ENCODE measurements at places on chromosomes 7 and 10. TPM values are rescaled to one million over a fixed set of nuclear protein-coding genes. Genes with fewer than 3 reads are reported as not detected.

- no peaks in the 10 kb centered on the region for H3K4me1 ChIP-seq
- no peaks in the 10 kb centered on the region for H3K36me3 ChIP-seq
- H3K27ac ChIP-seq, result no peak overlapping the region
- H3K4me3 ChIP-seq, result no peak overlapping the region
These were observed 264.6 kb downstream of the DGKB start for GRCh38 chr7:14637968-14638367.

The PPA1 gene
- total RNA-seq, result 199 TPM

DNA sequence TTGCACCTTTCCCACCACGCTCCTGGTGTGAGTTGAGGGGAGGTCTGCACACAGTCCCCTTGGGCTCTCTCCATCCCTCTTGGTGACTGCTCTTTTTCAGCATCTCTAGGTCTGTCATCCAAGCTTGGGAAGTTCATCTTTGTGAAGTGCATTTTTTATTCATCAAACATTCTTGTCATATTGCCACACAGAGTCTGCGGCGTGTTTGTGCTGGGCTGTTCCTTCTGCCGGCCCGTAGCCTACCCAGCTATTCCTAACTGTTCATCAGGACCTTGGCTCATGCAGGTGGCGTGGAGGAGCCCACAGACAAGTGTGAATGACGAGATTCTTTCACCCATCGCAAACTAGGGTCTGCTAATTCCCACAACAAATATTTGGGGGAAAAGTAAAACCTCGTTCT lies 164.8 kb downstream of the RTKN2 start:
- H3K36me3 ChIP-seq, result no peaks in the 10 kb centered on the region
- no peaks in the 10 kb centered on the region for H3K27me3 ChIP-seq
- DNase-seq, result no peak

The OPALIN gene
- total RNA-seq, result not detected

GRCh38 chr10:69673521-69673920 lies 43.5 kb downstream of the FAM241B start:
- peaks cover 25% of the 10 kb centered on the region for H3K27me3 ChIP-seq
- no peaks in the 10 kb centered on the region for H3K36me3 ChIP-seq
- DNase-seq, result no peak
- no peak overlapping the region for H3K27ac ChIP-seq
- no peak overlapping the region for H3K4me3 ChIP-seq

DNA sequence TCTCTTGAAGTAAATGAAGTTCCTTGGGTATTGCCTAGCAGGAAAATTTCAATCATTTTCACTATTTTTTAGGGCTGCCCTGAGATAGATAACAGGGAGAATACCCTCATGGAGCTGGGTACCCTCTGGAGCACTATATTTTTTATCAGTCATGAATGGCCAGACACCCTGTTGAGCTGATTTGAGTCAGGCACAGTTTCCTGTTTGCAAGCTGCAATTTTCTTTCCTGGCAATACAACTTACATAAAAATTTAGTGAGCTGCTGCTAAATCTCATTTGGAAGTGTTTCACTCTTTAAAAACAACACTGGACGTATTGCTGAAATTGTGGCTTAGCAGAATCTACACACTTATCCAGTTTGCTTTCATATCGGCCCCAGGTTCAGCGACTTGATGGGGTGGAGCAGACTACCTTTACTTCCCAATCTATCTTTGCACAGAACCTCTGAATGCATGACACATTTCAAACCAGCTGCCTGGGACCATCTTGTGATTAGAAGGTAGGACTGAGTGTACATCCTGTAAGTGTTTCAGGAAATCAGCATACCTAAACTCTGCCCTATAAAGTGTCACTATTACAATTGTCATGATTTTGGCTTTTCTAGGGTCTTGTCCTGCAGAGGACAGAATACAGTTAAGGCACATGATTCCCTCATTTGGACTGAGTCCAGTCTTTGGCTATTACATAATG lies 125.7 kb upstream of the FAM3C start:
- DNase-seq, result no peak
- peaks cover 23% of the 10 kb centered on the region for H3K4me1 ChIP-seq
- H3K27me3 ChIP-seq, result no peaks in the 10 kb centered on the region
- H3K27ac ChIP-seq, result no peak overlapping the region

- H3K4me3 ChIP-seq, result no peak overlapping the region
- H3K36me3 ChIP-seq, result no peaks in the 10 kb centered on the region
- no peak for DNase-seq
These were observed 120.8 kb upstream of the PDLIM1 start for GRCh38 chr10:95411635-95412034.

DNA sequence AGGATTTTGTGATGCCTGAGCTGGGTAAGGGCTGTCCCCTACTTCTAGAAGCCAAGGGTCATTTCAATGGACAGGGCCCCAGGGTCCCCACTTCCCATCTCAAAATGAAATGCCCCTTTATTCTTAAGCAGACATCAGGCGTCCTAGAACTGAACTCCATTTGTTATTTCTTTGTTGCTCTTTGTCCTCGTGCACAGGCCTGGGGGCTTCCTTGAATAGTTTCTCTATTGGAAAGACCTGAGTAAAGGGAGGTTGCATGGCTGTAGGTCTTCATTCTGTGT lies 311.4 kb upstream of the ZNF32 start:
- no peak for DNase-seq
- no peaks in the 10 kb centered on the region for H3K27me3 ChIP-seq
- no peaks in the 10 kb centered on the region for H3K36me3 ChIP-seq
- no peak overlapping the region for H3K27ac ChIP-seq

DNA sequence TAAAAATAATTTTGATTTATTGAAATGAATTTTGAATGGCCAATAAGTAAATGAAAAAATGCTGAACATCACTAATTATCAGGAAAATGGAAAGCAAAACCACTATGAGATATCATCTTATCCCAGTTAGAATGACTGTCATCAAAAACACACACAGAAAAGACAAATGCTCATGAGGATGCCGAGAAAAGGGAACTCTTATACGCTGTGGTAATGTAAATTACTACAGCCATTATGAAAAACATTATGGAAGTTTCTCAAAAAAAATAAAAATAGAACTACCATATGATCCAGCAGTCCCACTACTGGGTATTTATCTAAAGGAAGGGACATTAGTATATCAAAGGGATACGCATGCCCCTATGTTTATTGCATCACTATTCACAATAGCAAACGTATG lies 15.8 kb downstream of the SCIN start:
- H3K27me3 ChIP-seq, result 0 out of 2 replicates have a peak, but pooled peaks cover 4% of the 10 kb centered on the region
- no peak for DNase-seq
- no peak overlapping the region for H3K4me3 ChIP-seq
- H3K27ac ChIP-seq, result no peak overlapping the region
- H3K4me1 ChIP-seq, result no peaks in the 10 kb centered on the region

DNA sequence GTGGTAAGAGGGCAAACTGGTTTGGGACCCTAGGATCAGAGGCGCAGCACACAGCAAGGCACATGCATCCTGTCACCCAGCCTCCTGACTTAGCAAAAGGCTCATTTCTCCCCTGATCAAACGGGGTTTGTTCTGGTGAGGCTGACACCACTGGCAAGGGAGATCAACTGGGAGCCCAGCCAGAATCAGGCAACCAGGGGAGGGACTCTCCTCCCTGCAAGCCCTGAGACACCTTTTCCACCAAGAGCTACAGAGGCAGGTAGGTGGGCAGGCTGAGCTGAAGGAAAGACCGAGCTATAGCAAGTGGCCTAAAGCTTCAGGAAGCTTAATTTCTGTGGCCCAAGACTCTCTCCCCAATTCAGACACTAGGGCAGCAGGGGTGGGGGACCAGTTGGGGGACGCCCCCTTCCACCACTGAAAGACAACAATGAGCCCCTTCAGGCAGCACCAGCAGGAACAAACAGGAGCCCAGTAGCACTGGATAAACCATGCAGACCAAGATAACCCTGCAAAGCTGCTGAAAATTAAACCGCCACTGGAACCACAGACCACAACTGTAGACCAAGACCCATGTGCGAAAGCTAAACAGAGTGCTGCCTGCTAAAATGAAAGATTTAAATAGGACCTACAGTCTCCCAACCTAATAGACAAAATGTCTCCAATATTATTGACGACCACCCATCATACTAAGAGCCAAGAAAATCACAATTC lies 27.1 kb upstream of the SAR1A start:
- H3K27ac ChIP-seq, result no peak overlapping the region
- H3K4me3 ChIP-seq, result no peak overlapping the region
- H3K36me3 ChIP-seq, result peaks cover 35% of the 10 kb centered on the region
- H3K27me3 ChIP-seq, result no peaks in the 10 kb centered on the region

GRCh38 chr7:39033885-39034624 lies 56.3 kb downstream of the POU6F2 start:
- H3K36me3 ChIP-seq, result no peaks in the 10 kb centered on the region
- no peaks in the 10 kb centered on the region for H3K4me1 ChIP-seq
- H3K4me3 ChIP-seq, result no peak overlapping the region
- DNase-seq, result no peak
- H3K27me3 ChIP-seq, result no peaks in the 10 kb centered on the region

GRCh38 chr7:91459539-91459938 lies 195.3 kb downstream of the FZD1 start:
- no peak overlapping the region for H3K4me3 ChIP-seq
- DNase-seq, result no peak
- no peaks in the 10 kb centered on the region for H3K27me3 ChIP-seq
- H3K27ac ChIP-seq, result no peak overlapping the region
- H3K4me1 ChIP-seq, result no peaks in the 10 kb centered on the region

DNA sequence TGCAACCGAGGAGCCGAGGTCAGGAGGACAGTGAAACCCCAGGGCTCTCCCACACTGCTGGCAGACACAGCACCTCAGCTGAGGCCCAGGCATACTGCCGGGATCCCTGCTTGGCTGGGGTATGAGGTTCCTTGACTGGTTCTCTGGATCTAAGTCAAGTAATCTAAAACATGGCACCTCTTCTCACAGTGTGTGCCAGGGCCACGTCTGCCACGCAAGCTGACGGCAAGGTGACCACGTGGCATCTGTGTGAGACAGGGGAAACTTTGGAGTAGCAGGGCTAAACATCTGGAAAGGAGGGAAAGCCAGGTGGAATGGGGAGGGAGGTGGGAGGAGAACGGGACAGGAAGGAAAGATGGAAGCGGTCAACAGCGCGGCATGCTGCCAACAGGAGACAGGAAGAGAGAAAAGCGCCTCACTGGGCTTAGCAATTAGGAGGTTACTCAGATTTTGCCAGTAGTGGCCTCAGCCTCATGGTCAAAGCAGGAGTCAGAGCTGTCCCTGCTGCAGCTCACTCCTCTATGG lies 103.7 kb downstream of the CXCL12 start:
- no peaks in the 10 kb centered on the region for H3K4me1 ChIP-seq
- H3K4me3 ChIP-seq, result no peak overlapping the region
- H3K27me3 ChIP-seq, result no peaks in the 10 kb centered on the region

All from SJSA1 (cell line).